ENCODE measurements at places on chromosomes 3 and 15.

GRCh38 chr15:68384451-68385239, 47.3 kb downstream of the ITGA11 start:
- no peak for DNase-seq

DNA sequence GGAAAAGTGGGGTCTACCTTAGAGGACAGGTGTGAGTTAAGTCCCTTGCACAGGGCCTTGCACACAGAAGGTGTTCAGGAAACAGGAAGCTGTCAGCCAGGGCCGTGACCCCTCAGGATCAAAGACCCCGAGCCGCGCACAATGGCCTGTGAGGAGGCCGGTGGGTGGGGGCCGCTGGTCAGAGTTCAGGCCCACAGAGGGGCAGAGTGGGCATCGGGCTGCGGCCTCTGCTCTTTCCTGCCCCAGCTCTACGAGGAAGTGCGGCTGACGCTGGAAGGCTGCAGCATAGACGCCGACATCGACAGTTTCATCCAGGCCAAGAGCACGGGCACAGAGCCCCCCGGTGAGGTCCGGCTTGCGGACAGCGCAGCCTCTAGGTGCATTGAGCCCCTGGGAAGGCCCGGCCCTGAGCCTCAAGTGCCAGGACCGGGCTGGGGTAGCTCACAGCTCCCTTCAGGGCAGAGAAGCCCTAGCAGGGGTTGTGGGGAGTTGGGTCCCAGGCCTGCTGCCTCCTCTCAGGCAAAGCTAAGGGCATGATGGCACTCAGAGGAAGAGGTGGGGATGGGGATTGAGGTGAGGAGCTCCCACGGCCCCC, 37.2 kb downstream of the PSTPIP1 start:
- no peak for DNase-seq

DNA sequence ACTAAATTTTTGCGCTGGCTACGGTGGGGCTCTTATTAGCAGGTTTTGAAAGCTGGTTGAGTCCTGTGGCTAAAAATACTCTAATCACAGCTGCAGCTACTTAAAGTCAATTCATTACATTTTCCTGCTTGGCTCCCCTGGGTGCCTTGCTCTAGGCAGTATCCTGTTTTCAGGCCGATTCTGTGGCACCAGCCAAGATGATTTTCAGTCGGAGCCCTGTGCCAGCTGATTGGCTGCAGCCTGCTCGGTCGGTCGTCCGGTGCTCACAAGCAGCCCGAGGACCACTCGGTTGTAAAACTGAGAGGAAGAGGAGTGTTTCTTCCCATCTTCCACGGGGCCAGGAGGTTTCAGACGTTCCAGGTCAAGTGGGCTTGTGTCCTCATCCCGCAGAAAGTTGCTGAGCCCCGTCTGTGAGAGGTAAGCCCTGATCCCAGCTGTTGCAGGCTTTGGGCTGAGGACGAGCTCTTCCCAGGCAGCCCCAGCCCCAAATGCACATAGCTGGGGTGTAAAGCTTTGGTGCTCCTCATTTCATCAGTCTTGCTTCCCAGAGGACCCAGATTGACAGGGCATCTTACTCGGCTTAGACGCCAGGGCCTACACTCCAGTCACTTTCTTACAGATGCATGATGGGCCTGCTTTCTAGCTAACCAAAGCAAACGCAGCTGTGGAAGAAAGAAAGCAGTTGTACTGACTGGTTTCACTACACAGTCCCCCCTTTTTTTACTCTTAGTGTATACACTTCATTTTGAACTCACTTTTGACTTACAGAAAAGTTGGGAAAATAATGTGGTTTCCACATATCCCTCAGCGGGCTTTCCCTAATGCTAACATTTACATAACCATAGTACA, 15.9 kb downstream of the LYSMD4 start:
- DNase-seq, result no peak

GRCh38 chr3:53236112-53236841, 19.5 kb downstream of the TKT start:
- no peak for DNase-seq

GRCh38 chr15:31245756-31246155, 80.9 kb upstream of the KLF13 start:
- no peak for DNase-seq
